ENCODE measurements at places on chromosomes 2 and 18.
A peak's percentile ranks its signal among the peaks of the same experiment; 100 is the strongest.

GRCh38 chr2:155895016-155895415, 437.5 kb downstream of the NR4A2 start:
- DNase-seq = no peak

DNA sequence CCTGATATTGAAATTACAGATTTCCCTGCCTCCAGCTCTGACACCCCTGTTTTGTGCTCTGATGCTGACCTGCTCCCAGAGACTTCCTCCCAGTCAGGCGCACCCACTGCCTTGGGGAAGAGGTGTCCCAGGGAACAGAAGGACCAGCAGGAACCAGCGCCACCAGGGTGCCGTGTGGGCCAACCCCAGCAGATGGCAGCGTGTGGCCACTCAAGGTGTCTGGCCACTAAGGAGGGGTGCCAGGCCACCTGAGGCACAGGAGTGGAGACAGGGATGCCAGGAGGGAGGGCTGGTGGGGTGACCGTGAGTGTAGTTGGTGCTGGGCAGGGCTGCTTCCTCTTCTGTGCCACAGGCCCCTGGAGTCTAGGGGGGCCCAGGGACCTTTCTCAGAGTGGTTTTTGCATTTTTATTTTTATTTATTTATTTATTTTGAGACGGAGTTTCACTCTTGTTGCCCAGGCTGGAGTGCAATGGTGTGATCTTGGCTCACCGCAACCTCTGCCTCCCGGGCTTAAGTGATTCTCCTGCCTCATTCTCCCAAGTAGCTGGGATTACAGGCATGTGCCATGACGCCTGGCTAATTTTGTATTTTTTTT, 56.0 kb downstream of the TEX44 start:
- peak; percentile 77 for DNase-seq

- no peak for DNase-seq
These were observed 30.1 kb downstream of the CYP1B1 start for GRCh38 chr2:38045811-38046210.

DNA sequence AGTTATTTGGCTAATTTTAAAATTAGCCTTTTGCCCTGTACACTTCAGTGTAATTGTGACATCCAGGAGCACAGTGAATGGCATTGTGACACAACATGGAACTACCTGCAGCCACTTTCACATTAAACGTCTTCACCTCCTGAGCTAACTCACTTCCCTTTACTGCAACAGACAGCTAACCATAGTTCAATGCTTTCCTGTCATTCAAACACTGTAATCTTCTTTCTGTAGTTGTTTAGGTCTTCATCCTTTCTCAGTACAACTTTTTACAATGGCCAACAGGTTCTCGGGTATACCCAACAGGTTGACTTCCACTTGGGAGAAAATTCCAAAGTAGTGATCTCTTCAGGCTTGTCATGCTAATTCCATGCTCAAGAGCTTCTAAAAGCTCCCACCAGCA, 8.6 kb upstream of the AGPS start:
- peak; percentile 8 for DNase-seq

GRCh38 chr18:35106845-35107148, 65.6 kb downstream of the MAPRE2 start:
- DNase-seq = no peak

GRCh38 chr2:235841863-235842262, 326.3 kb downstream of the GBX2 start:
- no peak for DNase-seq

GRCh38 chr2:41668529-41668928, 379.3 kb upstream of the PKDCC start:
- no peak for DNase-seq
